AG09309 (cell line): ENCODE measurements at places on chromosomes 2 and 18.

DNA sequence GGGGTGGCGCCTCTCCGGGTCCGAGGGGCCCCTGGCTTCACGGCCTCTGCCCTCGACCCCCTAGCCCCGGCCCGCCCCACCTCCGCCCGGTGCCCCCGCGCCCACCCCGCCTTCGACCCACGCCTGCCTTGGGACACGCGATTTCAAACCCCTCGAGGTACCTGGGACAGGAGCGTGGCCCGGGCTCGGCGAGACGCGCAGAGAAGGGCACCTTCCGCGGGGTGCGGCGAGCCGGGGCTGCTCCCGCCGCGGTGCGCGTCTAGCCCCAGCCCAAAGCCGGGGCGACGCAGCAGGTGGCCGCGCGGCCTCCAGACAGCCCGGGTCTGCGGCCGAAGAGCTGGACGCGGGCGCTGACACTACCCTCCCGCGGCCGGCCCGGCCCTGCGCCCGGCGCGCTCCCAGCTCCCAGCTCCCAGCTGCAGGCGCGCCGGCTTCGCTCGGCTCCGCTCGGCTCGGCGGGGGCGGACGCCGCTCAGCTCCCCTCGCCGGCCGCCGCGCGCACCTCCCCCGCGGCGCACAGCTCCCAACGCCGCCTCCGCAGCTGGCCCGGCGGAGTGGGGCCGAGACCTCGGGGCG lies at the start of gene CRACDL:
Gene CRACDL (minus strand): TSS at position 449 of the 576 bp plus-strand sequence. CDS start 89,425 bp downstream, outside the sequence.
- no peak for DNase-seq

- DNase-seq = no peak
Measured at GRCh38 chr2:64562148-64562784, 38.1 kb downstream of the AFTPH start.

DNA sequence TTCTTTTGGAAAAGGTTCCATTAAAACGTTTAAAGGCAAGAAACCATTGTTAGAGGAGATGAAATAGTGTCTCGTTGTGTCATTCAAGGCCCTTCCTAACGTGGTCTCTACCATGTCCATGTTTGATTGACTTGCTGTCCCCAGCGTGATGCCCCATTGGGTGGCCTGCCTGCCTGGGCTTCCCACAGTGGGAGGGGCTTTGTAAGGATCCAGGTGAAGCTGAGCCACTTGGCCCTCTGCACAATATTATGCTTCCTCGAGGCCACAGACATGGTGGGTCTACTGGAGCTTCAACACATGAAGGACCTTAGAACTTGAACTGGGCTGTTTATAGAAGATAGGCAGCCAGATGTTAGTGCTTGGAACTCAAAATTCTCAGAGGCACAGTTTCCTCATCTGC lies 235.3 kb downstream of the FHOD3 start:
- no peak for DNase-seq

- DNase-seq = no peak
Measured at GRCh38 chr2:180360283-180360618, 353.2 kb upstream of the CWC22 start.

- DNase-seq = no peak
Measured at GRCh38 chr2:128377071-128377910, 58.6 kb upstream of the HS6ST1 start.
